Stimulated activated CD4-positive, alpha-beta T cell treated with anti-CD3 and anti-CD28 coated beads, Interleukin-1b, Interleukin-23, amount 100 ng/mL, for 1 hour (primary cell): ENCODE measurements at places on chromosomes 11 and 22.

DNA sequence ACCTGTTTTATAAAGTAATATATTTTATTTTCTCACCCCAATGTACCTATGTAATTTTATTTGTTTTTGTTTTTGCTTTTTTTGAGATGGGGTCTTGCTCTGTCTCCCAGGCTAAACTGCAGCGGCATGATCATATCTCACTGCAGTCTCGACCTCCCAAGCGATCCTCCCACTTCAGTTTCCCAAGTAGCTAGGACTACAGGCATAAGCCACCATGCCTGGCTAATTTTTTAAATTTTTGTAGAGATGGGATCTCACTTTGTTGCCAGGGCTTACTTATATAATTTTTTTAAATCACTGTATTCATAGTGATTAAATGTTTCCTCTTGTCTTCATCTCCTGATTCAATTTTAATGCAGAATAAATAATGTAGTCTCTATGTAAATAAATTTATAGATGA is 13.2 kb upstream of the DNAJB7 start:
- no peak for DNase-seq

DNA sequence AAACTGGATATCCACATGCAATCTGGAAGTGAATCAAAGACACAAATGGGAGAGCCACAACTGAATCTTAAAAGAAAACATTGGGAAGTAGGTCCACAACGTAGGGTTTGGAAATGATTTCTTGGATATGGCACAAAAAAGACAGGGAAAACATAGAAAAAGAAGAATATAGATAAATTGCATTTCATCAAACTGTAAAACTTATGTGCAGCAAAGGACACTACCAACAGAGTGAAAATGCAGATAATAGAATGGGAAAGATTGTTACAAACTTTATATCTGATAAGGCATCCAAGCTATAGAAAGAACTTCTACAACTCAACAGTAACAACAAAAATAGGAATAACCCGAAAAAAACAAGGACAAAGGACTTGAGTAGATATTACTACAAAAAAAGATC is 89.6 kb downstream of the ZNF280B start:
- DNase-seq = no peak

DNA sequence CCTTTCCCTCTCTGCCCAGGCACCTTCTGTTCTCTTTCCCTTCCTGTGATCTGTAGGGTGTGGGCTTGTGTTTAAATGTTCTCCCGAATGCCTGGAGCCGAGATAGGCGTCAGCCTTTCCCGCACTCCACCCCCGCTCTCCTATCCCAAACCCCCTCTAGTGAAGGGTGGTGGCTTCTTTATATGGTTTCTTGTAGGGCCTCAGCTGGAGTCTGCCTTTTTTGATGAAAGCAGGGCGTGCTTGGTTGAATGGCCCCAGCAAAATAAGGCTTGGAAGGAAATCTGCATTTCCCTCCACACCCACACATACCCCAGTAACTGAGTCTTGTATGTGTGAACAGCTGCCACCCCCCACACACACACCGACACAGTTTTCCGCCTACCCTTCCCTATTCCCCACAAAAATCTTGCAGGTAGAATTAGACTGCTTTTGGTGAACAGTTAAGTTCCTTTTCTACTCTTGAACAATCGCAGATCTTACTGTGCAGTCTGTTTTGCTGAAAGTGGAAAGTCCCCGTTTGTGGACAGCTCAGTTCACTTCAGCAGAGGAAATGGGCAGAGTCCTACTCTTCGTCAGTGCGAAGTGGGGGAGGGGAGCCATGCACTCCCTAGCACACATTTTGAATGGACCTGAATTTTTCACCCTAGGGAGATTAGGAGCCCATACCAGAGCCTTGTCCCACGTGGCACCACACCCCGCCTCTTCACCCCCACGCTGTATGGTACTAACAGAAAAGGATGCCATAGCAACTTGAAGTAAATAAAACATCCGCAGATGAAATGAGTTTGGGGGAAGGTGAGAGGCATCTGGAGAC is 25.5 kb upstream of the GRK2 start:
- peak; percentile 60 for DNase-seq

GRCh38 chr11:134365011-134365925 is 33.5 kb downstream of the GLB1L2 start:
- no peak for DNase-seq

DNA sequence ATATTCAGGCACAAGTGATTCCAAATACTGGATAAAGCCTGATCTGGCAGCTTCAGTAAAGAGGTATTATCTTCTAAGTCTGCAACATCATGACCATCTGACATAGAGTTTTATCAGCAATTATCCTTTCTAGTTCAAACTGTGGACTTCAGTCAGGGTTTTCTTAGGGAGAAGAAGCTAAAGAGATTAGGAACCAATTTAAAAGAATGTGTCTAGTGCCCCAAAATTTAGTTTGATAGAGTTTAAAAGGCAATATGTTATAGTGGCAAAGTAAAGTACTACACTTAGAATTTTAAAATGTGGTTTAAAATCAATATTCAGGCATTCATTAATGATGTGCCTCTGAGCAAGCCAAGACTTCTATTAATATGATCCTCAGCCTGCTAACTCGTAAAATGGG is 5.4 kb downstream of the PAK1 start:
- no peak for DNase-seq

GRCh38 chr11:62547691-62548281 is 1.2 kb upstream of the AHNAK start:
- DNase-seq = no peak

DNA sequence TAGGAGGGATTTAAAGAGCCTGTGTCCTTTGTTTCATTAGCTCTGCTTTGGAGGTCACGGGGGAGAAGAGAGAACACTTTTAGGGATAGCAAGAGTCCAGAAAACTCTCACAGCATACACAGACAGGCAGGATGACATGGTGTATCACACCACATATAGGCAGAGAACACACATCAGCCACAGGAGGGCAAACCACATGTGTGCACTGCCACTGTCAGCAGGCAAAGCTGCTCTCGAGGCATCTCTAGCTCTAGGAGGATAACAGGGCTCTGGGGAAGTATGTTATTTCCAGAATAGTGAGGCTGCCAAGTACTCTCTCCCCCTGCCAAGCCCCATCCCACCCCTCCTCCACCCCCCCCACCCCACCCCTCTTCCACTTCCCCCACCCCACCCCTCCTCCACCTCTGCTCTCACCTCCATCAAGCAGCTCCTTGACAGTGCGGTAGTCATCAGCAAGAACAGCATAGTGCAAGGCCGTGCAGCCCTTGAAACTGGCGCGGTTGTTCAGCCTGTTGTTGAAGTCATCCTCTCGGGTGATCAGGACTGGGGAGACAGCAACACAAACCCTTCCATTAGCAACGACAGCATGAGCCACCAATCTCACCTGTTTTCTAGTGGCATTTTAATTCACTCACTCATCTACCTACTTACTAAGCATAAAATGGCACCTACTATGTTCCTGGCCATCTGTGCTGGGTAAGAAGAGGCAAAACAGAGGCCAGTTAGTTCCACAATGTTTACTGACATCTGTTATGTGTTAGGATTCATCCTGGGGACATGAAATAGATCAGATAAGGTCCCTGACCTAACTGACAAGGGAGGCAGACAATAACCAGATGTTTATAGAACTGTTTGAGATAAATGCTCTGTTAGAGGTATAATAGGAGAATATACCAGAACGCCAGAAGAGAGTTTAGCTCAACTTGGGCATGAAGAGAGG is 75.6 kb downstream of the CLPB start:
- DNase-seq = no peak

GRCh38 chr22:32644252-32645100 is 157.0 kb upstream of the TIMP3 start:
- DNase-seq = no peak

- no peak for DNase-seq
These were observed 46.6 kb upstream of the CHRM4 start for GRCh38 chr11:46438211-46438610.
